BJ (cell line): ENCODE measurements at places on chromosomes 7 and 10.

GRCh38 chr7:140673774-140674155 lies 1.0 kb downstream of the ADCK2 start:
- DNase-seq, result no peak

GRCh38 chr7:94008537-94008936 lies 4.4 kb upstream of the BET1 start:
- DNase-seq, result no peak

GRCh38 chr7:42902331-42902730 lies 9.5 kb downstream of the C7orf25 start:
- DNase-seq, result no peak

DNA sequence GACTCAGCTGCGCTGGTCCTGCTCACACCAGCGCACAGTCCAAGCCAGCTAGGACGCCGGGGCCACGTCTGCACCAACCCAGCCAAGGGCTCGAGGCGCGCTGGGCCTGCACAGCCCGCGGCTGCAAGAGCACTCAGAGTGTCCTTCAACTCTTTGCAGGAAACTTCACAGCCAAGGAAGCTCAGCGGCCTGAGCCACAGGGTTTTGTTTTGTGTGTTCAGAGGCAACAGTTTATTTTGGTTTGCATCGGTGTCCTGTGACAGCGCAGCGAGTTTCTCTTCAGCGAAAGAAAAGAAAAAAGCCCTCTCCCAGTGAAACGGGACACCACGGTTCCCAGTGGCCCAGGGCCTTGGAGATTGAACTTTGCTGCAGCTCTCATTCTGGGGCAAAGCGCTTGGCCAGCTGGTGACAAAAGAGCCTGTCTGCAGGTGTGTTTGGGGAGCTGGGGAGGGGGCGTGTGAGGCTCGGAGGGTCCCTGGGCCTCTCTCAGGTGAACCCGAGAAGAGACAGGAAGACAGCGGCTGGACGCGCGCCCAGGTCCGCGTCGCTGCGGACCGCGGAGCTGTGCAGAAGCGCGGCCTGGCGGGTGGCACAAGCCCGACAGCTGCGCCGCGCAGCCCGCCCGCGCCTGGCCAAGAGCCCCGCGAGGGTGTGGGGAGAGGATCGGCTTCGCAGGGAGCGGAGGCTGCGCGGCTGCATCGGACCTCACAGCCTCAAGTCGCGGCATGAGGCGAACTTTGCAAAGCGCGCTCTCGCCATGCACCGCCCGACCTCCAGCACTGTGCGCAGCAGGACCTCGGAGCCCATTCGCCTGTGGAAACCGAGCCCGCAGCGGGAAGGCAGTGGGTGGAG lies 922 bp downstream of the CXCL12 start:
- no peak for DNase-seq

- no peak for DNase-seq
Observed at GRCh38 chr7:157461573-157462418, 125.0 kb downstream of the DNAJB6 start.

GRCh38 chr7:131108212-131108940 lies 219.3 kb upstream of the MKLN1 start:
- DNase-seq, result no peak

DNA sequence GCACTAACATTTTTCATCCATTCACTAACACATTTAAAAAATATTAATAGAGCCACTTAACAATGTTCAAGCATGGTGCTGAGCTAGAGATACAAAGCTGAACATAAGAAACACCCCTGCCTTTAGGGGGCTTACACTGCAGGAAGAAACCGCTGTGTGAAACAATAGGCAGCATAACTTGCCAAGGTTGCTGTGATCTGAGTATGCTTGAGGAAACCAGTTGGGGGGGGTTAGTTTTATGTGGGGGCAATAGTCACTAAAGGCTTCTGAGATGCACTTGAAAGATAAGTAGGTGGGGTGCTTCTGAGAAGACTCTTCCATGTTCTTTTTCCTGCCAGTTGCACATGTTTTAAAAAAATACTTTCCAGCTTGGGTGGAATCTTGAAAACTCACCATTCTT lies 2.8 kb downstream of the RBM17 start:
- DNase-seq, result no peak

DNA sequence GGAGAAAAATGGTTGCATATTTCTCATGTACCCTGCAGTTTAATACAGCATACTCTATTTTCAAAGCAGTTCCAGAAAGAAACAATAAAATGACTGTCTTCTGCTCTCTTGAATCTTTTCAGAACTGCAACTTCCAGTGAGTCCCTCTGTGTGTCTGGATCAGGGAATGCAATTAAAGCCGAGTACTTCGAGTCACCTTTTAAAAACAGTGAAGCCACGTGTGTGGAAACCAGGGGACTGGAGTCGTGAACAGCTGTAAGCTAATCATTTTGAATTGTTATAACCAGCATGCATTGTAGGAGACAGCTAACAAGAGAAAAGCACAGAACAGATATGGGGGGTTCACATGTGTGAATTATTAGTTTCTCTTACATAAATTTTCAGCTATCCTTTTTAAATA lies 109.1 kb downstream of the CPED1 start:
- no peak for DNase-seq

DNA sequence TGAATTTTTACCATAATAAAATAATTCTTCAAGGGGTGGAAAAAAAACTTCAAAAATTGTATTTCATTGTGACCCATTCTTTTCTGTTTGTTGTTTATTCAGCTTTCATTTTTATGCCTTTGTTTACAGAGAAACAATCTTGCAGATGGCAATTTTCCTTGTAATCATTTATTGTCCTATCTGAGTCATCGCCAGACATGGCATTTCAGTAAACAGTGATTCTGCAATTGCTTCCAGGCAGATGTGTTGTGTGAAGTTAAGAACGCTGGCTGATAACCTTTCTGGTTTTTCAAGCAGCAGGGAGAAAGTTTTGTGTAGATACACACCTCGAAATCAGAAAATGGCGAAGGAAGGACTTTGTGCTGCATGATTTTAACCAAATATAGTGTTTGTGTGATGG lies 80.7 kb upstream of the RPA3 start:
- no peak for DNase-seq

- DNase-seq, result no peak
Observed at GRCh38 chr7:88377434-88377833, 70.7 kb upstream of the STEAP4 start.

GRCh38 chr10:3287572-3288445 lies 115.2 kb upstream of the PITRM1 start:
- no peak for DNase-seq

- DNase-seq, result no peak
Observed at GRCh38 chr10:79561257-79561656, 1.1 kb upstream of the SFTPA2 start.

- no peak for DNase-seq
Observed at GRCh38 chr7:158381956-158382355, 205.7 kb downstream of the PTPRN2 start.

DNA sequence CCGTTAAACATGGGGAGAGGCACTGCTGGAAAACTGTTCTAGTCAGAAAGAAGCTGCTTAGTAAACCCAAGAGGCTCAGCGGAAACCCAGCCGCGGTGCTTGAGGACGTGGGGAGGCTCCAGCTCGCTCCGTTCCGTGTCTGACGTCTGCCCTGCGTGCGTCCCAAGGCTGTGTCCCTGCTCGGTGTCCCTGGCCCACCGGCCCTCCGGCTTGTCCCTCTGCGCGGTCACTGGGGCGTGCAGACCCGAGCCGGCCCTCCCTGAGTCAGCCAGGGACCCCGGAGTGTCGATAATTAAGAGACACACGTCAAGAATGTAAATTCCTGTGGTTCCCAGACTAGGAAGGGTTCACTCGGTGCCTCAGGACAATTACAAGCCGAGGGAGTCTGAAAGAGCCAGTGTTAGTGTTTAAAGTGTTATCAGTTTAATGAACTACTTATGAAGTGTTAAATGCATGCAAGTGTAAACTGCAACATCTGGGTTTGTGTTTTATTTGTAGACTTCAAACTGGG lies 98.9 kb downstream of the WDR11 start:
- DNase-seq, result no peak

- no peak for DNase-seq
Observed at GRCh38 chr10:120039046-120039445, 146.5 kb downstream of the SEC23IP start.

DNA sequence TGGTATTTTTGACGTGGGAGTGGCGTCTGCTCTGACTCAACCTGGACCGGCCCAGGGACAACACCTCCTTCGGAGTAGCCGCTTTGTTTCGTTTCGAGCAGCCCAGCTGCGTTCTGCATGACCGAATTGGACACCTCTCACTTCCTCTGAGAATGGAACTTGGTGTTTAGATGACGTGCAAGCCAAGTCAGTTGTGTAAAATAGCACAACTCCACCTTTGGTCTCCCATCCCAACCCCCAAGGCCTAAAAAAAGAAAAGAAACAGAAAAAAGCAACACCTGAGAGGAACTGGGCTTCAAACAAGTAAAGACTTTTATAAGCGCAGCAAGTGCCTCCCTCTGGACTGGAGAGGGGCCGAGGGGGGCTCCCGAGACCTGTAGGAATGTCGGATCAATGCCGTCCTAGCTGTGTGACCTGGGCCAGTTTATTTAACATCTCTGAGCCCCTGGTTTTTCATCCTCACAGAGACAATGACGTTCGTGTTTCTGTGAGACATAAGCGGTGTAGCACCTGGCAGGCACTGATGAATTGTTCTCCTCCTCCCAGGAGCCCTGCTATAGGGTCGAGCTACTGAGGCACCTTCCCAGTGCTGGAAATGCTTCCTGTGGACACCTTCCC lies 52.0 kb upstream of the SMNDC1 start:
- DNase-seq, result no peak

DNA sequence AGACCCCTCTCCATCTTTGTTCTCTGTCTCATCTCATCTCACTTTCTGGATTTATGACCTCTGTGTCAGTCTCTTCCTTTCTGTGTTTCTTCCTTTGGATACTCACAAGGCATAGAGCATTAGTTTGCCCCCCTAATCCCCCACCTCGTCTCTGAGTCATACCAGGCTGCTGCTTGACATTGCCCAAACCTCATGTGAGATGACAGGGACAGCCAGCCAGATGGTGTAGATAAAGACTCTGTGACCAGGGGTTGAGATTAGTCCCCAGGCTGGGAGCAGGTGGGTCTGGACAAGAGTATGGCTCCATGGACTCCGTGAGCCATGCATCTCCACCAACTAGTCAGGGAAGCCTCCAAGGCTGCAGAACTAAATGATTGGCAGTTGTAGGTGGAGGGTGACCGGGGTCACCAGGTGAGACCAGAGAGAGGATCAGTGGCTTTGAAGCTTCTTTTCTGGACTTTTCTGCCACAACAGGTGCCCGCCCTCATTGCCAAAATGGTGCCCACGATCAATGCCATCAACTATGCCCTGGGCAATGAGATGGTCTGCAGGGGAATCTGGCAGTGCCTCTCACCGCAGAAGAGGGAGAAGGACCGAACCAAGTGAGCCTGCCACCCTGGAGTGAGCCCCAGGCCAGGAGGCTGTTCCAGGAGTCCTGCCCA lies 13.3 kb downstream of the RGR start:
- no peak for DNase-seq

DNA sequence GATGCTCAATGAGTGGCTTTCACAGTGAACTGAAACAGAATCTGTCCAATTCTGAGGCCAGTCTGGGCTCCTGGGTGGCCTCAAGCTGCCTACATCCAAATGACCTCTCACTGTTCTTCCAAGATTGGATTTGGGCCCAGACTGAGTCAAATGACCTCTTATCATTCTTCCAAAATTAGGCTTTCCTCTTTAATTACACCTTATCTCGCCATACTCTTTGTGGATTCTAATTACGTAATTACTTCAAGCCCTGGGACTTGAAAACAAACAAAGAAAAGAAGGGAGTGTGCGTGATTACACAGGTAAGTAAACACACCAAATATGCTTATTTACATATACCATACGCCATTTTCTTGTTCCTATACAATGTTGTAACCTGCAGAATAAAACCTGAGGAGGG lies 18.8 kb downstream of the SORBS1 start:
- DNase-seq, result no peak

DNA sequence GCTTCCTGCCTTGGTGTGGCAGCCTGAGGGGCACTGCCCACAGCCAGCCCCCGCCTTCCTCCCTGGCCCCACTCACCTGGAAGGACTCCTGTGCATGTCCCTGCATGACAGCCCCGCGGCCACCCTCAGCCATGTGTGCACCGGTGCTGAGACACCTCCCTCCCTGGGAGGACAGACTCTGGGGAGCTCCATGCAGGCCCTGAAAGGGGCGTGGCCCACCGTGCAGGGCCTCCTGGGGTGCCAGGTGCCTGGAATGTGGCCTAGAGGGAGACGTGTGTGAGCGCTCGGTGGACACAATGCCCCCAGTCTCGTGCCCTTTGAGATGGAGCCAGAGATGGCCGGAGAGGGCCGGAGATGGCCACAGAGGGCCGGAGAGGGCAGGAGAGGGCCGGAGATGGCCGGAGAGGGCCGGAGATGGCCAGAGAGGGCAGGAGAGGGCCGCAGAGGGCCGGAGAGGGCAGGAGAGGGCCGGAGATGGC lies 59.1 kb upstream of the PPP2R2D start:
- no peak for DNase-seq

DNA sequence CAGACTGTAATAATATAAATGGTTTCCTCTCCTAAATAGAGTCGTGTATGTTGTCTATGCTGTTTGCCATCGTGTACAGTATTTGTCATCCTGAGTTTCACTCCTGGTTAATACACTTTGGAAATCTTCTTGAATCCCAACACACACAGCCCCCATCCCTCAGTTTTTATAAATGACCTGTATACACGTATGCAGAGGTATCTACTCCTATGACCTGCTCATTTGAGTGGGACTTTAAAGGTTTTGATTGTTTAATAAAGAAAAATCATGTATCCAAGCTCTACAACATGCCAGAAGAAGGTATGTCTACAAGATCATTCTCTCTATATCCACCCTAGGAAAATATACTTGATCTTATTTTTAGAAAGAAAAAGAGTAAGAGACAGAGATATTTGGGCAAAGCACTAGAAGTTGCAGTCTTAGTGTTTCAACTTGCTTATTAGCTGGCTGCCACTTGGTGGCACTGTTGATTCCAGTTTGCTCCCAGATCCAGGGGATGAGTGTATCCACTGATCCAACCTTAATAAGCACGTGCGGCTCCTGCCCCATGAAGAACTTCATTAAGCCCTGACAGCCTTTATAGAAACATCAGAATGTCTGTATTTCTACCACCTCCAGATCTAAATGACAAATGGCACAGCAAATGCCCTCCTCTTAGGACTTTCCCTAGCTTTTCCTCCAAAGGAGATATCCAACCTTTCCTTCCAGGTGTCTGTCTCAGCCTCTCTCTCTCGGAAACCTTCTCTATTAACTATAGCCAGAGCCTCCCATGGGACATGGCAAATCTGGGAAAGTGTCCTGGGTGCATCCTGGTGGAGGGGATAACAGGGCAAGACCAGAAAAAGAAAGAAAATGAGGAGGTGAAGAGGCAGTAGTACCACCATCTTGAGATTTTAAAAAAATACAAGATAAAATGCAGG lies 181.6 kb upstream of the NEBL start:
- DNase-seq, result no peak

DNA sequence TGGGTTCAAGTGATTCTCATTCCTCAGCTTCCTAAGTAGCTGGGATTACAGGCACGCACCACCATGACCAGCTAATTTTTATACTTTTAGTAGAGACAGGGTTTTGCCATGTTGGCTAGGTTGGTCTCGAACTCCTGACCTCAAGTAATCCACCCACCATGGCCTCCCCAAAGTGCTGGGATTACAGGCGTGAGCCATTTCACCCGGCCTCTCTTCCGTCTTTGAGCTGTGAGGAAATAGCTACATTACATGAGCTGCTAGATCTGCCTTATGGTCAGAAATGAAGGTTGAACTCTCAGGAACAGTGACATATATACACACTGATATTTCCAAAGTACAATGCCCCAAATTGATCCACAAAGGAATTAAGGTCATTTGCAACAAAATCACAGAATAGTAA lies 2.4 kb downstream of the BLVRA start:
- no peak for DNase-seq
